ENCODE measurements at places on chromosomes 5 and 9. TPM values are rescaled to one million over a fixed set of nuclear protein-coding genes. Genes with fewer than 3 reads are reported as not detected.

- peak overlapping the region; percentile 15 for H3K27ac ChIP-seq
- H3K4me3 ChIP-seq = no peak overlapping the region
- H3K4me1 ChIP-seq = no peaks in the 10 kb centered on the region
- no peaks in the 10 kb centered on the region for H3K36me3 ChIP-seq
- peak; percentile 78 for DNase-seq
- H3K27me3 ChIP-seq = no peaks in the 10 kb centered on the region
Measured at GRCh38 chr9:98248737-98249474, 6.5 kb downstream of the TBC1D2 start.

DNA sequence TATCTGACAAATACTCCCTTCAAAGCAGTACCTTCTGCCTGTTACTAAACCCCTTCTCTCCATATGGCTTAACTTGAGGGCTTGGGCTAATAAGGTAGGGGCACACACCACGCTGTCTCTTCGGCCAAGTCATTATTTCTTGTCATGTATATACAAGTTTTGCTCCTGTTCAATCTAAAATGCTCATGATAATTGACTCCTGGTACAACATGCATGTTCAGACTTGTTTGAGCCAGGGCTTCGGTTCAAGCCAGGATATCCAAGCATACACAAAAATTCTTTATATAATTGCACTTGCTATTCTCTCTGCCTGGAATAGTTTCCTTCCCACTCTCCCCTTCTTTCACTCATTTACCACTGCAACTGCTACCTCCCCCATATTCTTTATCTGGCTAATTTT is 756.0 kb upstream of the C9orf72 start:
- H3K4me1 ChIP-seq = no peaks in the 10 kb centered on the region
- no peak overlapping the region for H3K27ac ChIP-seq
- DNase-seq = no peak

DNA sequence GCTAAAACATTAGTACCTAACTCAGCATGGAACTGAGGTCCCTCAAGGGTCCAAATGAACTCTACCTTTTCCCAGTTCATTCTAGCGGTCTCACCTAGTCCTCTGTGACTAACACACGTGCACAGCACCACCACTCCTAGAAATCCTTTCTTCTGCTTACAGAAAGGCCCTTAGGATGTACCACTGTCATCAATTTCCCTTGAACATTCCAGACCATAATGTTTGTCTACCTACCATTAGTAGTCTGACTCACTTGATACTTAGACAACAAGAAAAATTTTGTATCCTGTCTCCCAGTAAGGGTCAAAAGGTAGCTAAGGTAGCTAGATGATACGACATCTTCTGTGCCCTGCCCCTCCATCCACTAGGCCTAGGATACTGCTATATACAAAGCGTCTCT is 166.6 kb downstream of the TSSK1B start:
- H3K4me1 ChIP-seq = no peaks in the 10 kb centered on the region
- no peaks in the 10 kb centered on the region for H3K27me3 ChIP-seq
- H3K36me3 ChIP-seq = no peaks in the 10 kb centered on the region
- no peak for DNase-seq

DNA sequence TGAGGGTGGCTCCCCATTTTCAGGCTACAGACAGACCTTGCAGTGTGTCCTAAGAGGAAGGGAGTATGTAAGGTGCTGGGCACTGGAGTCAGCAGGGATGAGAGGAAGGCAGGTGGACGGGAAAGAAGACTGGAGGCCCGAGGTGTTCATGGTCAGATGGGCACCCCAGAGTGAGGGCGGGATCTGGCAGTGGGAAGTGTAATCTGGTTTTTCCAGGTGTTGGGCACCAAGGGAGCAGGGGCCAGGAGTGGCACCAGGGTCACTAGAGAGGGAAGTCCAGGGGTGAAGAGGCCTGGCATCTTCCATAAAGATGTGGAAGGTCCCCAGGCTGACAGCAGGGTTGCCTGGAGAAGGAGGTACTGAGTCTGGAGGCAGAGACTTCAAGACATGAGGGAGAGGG is 29.7 kb downstream of the PITX1 start:
- no peaks in the 10 kb centered on the region for H3K27me3 ChIP-seq
- H3K36me3 ChIP-seq = no peaks in the 10 kb centered on the region
- no peak overlapping the region for H3K27ac ChIP-seq
- H3K4me3 ChIP-seq = no peak overlapping the region

- peaks cover 9% of the 10 kb centered on the region for H3K4me1 ChIP-seq
- H3K4me3 ChIP-seq = no peak overlapping the region
- no peaks in the 10 kb centered on the region for H3K27me3 ChIP-seq
- H3K27ac ChIP-seq = no peak overlapping the region
Measured at GRCh38 chr9:38339496-38339895, 53.0 kb upstream of the ALDH1B1 start.

DNA sequence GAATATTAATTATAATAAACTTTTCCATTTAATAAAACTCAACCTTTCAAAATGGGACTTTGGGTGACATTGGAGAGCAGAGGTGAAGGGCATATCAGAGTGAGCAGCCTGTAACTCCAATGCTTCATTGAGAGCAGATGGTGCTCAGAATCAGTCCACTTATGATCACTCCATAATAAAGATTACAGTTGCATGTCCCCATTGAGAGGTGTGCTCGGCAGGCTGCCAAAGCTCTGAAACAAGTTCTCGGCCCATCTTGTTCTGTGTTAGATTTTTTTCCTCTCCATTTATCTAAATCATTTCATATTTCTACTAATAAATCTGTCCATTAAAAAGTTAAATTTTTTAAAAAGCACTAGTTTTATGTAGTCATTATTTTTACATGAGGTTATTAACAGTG is 1786.4 kb upstream of the WWC1 start:
- H3K27me3 ChIP-seq = no peaks in the 10 kb centered on the region
- H3K4me3 ChIP-seq = no peak overlapping the region
- DNase-seq = no peak
- H3K27ac ChIP-seq = no peak overlapping the region

GRCh38 chr9:104795082-104795481 is 31.2 kb downstream of the NIPSNAP3B start:
- no peaks in the 10 kb centered on the region for H3K27me3 ChIP-seq

DNA sequence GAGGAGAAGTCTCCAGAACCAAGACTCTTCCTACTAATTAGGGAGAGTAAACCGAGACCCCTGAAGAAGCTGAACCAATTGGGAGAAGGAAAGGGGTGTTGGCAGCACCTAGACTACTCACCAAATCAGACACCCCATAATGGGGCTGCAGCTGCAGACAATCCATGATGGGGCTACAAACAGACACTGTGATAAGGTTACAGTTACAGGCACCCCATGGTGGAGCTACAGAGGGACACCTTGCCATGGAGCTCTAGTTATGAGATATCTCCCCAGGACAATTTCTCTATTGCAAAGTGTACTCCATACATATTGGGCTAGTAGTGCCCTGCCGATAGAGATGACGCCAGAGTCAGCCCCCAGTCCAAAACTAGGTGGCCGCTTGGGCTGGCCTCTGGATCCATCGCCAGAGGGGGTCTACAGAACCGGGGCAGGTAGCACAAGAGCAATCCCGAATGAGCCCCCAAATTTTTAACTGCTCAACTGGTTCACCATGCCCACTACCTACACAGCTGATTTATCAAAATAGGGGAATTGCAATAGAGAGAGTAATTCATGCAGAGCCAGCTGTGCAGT is 2.1 kb upstream of the NANS start:
- DNase-seq = no peak
- no peak overlapping the region for H3K4me3 ChIP-seq
- no peaks in the 10 kb centered on the region for H3K36me3 ChIP-seq
- no peaks in the 10 kb centered on the region for H3K4me1 ChIP-seq

- H3K27ac ChIP-seq = no peak overlapping the region
- H3K36me3 ChIP-seq = no peaks in the 10 kb centered on the region
- H3K27me3 ChIP-seq = no peaks in the 10 kb centered on the region
- H3K4me3 ChIP-seq = no peak overlapping the region
- DNase-seq = no peak
- peaks cover 16% of the 10 kb centered on the region for H3K4me1 ChIP-seq
Measured at GRCh38 chr5:150241298-150242160, 48.0 kb downstream of the CAMK2A start.

Gene MIGA2
- total RNA-seq = 28.8 TPM
